COLO829 (cell line): ENCODE measurements at places on chromosomes 7 and 10.

GRCh38 chr10:21760332-21760731, 226.3 kb downstream of the MLLT10 start:
- DNase-seq: no peak

DNA sequence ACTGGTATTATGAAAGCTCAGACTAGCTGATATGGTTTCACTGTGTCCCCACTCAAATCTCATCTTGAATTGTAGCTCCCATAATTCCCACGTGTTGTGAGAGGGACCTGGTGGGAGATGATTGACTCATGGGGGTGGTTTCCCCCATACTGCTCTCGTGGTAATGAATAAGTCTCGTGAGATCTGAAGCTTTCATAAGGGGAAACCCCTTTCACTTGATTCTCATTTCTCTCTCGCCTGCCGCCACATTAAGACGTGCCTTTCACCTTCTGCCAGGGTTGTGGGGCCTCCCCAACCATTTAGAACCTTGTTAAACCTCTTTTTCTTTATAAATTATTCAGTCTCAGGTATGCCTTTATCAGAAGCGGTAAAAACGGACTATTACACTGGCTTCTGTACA, 40.3 kb downstream of the COL13A1 start:
- DNase-seq: no peak

GRCh38 chr7:129804890-129805719, 147.7 kb downstream of the UBE2H start:
- no peak for DNase-seq

- no peak for DNase-seq
These were observed 36.9 kb downstream of the GDI2 start for GRCh38 chr10:5776136-5776880.

DNA sequence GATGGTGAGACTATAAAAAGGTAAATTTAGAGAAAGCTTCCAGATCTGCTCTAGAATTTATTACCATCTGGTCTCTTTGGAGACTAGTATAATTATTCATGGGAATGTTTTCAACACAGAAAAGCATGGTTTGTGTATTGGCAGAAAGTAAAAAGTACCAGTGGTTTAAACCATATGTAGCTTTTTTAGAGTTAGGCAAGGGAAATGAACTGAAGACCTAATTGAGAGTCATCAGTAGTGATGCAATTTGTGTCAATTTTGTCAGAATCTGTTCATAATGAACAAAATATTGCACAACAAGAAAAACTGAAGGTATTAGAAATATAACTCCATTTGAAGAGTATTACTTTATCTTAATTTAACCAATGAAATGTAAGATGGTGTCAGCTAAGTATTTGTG, 181.4 kb downstream of the ADK start:
- no peak for DNase-seq

GRCh38 chr10:43734716-43735115, 86.0 kb upstream of the ZNF32 start:
- no peak for DNase-seq

DNA sequence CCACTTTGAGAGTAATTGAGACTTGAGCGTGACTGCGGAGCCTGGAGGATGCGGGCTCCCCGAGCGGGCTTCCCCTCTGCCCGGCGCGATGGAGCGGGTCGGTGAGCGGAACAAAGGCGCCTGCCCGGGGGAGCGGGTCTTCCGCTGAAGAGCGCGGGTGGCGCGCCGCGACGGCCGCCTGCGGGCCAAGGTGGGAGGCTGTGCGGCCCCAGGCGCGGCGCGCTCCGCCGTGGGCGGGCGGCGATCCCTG, at the start of gene GALNT17:
Gene GALNT17 (plus strand): TSS at position 18 of the 250 bp plus-strand sequence.
- no peak for DNase-seq

DNA sequence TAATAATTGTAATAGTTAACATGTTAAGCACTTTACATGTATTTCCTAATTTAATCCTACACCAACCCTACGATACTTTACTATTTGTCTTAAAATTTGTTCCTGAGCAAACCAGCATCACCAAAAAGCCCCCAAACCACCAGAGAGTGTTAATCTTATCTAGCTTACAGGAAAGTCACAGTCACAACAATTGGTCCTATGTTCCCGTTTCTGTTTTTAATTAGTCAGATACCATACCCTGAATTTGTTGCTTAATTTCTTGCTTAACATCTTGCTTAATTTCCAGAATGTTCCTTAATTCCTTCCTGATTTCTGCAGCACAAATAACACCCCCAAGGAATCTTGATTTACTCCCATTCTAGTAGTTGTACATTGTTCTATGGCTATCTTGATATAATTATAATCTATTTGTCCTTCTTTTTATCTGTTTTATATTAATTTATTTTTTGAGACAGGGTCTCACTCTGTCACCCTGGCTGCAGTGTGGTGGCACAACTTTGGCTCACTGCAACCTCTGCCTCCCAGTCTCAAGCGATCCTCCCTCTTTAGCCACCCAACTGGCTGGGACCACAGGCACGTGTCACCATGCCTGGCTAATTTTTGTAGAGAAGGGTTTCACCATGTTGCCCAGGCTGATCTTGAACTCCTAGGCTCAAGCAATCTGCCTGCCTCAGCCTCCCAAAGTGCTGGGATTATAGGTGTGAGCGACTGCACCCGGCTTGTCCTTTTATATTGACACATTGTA, 6.6 kb upstream of the PDSS1 start:
- DNase-seq: no peak

DNA sequence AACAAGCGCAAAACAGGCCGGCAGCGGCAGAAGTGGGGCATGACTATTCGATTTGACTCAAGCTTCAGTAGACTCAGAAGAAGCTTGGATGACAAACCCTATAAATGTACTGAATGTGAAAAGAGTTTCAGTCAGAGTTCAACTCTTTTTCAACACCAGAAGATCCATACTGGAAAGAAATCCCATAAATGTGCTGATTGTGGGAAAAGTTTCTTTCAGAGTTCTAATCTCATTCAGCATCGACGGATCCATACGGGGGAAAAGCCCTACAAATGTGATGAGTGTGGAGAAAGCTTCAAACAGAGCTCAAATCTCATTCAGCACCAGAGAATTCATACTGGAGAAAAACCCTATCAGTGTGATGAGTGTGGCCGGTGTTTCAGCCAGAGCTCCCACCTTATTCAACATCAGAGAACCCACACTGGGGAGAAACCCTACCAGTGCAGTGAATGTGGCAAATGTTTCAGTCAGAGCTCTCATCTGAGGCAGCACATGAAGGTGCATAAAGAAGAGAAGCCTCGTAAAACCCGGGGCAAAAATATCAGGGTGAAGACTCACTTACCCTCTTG, 2.8 kb downstream of the ZNF22 start:
- no peak for DNase-seq

DNA sequence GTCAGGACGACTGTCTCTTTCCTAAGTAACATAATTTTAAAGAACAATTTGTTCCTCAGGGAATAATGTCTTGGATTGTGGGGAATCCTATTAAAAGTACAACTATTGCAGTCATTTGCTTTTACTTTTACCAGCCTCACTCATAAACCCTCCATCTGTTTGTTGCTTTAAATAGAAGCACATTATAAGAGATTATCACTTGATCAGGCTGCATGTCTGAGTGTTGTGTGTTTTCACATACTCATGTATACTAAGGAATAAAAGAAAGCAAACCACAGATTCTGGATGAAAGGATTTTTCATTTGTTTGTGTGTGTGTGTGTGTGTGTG, 1077.8 kb downstream of the KCNMA1 start:
- no peak for DNase-seq

DNA sequence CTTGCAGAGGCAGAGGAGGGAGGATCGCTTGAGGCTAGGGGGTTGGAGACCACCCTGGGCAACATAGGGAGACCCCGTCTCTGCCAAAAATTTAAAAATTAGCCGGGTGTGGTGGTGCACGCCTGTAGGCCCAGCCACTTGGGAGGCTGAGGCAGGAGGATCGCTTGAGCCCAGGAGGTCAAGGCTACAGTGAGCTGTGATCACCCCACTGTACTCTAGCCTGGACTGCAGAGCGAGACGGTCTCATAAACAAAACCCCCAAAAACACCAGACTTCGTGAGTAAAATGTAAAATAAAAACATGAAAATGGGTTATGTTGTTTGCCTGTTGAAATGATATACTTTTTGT, 699 bp downstream of the LHPP start:
- no peak for DNase-seq

DNA sequence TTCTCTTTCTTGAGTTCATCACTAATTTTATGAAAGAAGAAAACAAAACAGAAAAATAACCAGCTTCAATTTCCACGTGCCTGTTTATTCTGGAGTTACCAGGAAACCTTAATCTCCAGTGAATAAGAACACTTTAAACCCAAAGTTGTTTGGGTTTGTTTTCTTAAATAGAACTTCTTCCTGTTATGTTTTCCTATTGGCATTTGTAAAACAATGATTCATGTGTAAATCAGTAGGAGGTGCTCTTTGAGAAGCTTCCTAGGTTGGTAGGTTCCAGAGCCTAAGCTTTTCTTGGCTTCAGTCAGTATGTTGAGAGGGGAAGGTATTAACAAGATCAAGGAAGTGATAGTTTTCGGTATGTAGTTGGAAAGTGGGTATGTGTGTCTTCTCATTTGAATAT, 119.0 kb downstream of the BICC1 start:
- DNase-seq: no peak

DNA sequence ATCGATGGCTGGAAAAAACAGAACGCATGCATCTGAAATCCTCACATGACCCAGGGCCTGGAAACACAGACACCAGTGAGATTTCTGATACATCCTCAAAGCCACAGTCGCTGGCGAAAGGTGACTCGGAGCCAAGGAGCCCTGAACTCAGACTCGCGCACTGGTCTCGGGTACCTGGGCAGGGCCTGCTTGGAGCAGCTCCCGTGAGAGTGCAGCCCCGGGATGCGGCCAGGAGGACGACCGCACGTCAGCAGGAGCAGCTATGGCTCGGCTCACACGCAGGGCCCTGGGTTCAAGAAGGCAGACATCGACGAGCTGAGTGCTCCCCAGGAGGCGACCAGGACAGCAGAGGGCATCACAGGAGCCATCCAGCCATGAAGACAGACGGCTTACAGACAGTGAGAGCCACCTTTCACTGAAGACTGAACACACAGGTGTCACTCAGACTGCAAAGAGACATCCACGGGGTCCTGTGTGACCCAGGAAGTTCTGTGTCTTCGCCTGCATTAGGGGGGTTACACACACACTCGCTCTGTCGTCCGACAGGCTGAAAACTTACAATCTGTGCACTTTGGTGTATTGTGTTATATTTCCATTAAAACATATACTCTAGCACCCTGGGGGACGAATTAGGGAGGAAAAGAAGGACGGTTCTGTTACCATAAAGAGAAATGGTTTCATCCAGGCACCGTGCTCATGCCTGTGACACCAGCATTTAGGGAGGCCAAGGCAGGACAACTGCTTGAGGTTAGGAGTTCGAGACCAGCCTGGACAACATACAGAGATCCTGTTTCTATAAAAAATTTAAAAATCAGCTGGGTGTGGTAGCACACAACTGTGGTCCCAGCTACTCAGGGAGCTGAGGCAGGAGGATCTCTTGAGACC, 227.7 kb downstream of the MAD1L1 start:
- DNase-seq: no peak

DNA sequence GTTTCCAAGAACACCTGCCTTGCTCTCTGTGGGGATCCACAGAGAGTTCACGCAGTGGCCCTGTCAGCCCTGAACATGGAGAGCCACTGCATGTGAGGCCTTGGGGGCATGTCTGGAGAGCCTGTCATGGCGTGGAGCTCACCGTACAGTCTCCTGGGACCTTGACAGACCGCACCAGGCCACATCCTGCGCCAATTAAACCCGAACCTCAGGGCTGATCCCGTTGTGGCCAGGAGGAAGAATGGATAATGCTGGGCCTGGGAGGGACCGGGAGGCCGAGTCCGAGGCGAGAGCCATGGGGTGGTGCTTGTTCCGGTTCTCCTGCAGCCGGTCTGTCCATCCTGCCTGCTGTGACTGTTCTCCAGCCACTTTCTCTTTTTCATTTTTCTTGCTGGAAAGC, 68.7 kb downstream of the DNAJB6 start:
- no peak for DNase-seq

- no peak for DNase-seq
These were observed 208.5 kb downstream of the PLXNA4 start for GRCh38 chr7:132367795-132368194.

- no peak for DNase-seq
These were observed 14.2 kb upstream of the ACSL5 start for GRCh38 chr10:112359606-112360307.

- no peak for DNase-seq
These were observed 2.5 kb downstream of the FZD1 start for GRCh38 chr7:91266689-91267090.

DNA sequence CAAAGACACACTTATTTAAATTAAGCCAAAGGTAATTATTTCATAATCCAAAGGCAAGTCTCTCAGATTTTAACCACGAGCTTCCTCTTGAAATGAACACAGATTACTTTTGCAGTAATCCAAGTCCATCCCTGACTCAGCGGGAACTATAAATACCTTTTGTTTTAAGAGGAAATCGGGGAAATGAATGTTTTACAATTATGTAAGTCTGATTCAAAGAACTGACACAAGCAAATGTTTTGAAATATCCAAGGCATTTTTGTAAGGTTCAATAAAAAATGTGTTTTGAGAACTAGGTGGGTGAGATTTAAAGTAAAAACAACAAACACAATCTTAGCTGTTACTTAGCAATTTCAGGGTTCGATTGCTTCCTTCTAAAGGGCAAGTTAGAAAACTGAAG, 179.8 kb upstream of the ASAH2 start:
- peak; percentile 12 for DNase-seq

DNA sequence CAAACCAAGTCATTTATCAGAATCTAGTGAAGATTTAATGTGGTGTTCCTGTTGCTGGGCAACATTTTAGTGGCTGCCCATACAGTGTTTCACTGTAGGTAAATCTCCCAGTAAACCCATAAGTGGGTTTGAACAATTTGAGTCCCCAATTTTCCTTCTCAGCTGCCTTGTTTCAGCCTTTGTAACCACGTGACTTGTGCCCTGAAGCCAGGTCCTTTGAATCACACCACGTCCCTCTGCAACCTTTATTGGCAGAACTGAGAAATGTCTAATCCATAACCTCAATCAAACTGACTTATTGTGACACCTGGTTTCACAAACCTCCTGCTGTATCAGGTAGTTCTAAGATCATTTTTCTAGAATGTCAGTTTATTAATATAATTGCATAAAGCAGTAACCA, 30.1 kb downstream of the SND1 start:
- DNase-seq: no peak

DNA sequence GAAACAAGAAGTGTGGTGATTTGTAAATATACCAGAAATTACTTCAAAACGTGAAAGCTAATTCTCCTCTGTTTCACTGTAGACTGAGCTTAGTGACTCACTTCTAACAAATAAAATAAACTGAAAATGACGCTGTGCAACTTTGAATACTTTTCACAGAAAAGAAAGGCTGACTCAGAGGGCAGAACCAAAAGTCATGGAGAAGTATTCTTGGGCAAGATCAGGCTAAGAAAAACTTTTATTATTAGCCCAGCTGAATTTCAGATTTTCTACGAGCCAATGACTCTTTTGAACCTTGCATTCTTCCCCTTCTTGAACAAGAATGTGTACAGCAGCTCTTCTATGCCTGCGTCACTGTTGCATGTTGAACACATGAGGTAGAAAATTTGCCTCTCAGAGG, 527.3 kb upstream of the GHITM start:
- no peak for DNase-seq
